Fibroblast of mammary gland (primary cell): ENCODE measurements at places on chromosomes 4 and X.

GRCh38 chr4:187577941-187578480 lies 417.6 kb upstream of the ZFP42 start:
- DNase-seq, result no peak

DNA sequence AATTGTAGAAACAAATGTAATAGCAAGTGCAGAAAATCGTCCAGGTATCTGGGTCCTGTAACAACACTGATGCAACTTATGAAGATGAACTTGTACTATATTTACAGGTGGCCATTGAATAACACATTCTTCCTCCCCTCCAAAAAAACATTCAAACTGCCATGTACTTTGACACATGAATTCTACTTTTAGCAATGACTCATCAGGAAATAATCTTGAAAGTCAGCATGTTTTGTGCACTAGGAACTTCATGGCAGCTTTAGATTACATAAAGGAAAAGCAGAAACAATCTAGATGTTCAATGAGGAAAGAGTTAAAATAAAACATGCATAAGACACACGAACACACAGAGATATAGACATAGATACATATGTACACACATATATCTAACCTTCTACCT lies 2.5 kb downstream of the PABPC1L2A start:
- no peak for DNase-seq

GRCh38 chrX:19879735-19880378 lies 7.5 kb downstream of the SH3KBP1 start:
- no peak for DNase-seq

DNA sequence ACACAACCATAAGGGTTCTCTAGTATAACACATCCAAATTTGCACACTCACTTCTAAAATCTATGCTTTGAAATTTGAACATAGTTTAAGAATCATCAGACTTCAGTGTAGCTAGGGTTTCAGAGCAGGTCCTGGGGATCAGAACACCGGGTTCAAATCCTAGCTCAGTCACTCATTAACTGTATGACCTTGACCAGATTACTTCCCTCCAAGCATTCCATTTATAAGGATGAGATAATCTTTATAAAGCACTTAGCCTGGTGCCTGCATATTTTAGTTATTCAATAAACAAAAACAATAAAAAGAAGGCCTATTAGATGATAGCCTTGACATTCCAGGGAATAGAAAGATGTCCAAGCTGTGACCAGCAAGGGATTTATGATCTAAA lies 4.8 kb upstream of the STBD1 start:
- no peak for DNase-seq

GRCh38 chrX:115713460-115713859 lies 152.5 kb downstream of the PLS3 start:
- DNase-seq, result no peak

DNA sequence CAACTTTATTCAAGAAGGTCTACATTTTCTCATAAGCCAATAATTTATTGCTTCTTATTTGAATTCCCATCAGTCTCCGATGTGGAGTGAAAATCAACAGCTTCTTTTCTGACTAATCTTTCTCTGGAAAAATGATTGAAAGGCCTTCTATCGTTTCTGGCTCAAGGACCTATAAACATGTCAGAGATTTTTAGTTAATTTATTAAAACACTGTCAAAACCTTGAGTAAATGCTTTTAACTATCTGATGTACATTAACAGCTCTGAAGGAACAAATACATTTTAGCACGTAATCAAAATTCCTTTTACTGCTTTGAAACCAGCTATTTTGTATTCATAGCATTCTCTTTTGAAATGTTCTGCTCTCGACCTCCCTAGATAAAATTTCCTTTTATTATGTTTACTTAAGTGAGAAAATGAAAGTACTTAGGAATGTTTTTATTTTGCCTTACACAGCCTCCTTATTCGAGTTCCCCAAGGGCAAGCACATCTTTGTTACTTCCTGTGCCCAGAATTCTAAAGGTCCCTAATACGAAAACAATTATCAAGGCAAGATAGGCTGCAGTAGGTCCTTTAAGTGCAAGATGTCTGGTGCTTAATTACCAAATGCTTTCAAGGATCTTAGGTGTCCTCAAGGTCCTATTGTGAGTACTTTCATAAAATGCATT lies 3.1 kb upstream of the ZFX start:
- DNase-seq, result no peak

GRCh38 chrX:113741744-113742143 lies 842.1 kb upstream of the HTR2C start:
- DNase-seq, result peak; percentile 50

GRCh38 chrX:3176439-3176820 lies 135.2 kb downstream of the ARSF start:
- peak; percentile 76 for DNase-seq

- DNase-seq, result no peak
These were observed 36.9 kb downstream of the NR3C2 start for GRCh38 chr4:148405161-148405893.

GRCh38 chr4:82560853-82561785 lies 669 bp downstream of the TMEM150C start:
- DNase-seq, result no peak

GRCh38 chr4:40564815-40565483 lies 64.7 kb downstream of the RBM47 start:
- DNase-seq, result no peak

- DNase-seq, result no peak
These were observed 25.3 kb downstream of the HOPX start for GRCh38 chr4:56655627-56656345.

DNA sequence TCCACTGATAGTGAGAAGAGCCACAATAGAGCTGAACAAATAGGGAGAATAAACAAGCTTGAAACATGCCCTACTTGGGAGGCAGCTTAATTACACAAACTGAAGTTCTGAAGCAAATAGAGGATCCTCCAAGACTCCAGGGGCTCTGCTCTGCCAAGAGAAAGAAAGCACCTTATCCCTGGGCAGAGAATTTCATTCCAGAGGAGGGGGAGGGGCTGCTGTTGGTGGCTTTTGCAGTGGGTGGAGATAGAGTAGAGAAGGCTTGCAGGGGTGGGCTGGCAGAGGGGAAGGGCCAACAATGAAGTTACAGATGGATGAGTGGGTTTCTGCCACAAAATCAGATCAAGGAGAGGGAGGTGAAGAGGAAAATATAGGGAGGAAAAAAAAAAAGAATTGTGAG lies 1.0 kb upstream of the LPAR4 start:
- no peak for DNase-seq

- DNase-seq, result no peak
These were observed 133.4 kb upstream of the NR3C2 start for GRCh38 chr4:148575577-148575976.

DNA sequence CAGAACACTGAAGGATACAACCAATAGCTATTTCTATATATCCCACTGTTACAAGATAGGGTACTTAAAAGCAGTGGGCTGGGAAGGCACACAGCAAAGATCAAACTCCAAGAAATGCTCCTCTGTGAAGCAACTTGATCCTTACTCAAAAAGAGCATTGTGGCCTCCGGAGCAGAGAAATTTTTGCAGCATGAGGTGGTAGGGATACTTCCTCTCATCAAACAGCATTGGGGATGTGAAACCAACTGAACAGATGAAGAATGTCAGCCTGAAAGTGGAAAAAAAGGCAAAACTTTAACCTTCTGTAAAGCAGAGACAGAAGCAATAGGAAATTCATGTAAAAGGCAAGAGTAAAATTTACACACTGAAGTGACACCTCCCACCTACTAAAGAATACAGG lies 92.2 kb downstream of the HUWE1 start:
- peak; percentile 10 for DNase-seq

DNA sequence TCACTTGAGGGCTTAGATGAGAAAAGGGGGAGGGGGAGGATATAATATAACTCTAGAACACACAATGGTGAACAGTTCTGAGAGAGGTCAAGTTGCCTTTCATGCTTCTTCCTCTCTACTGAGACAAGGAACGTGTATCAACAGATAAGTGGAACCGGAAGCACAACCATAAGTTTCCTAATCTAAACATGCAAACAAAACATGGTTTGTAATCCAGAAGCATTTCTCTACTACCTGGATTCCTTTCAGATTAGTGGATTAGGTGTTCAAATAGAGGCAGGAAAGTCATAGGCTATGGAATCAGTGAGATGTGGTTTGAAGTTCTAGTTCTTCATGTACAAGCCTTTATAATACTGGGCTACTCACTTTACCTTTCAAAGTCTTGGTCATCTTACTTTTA lies 460.6 kb downstream of the IDS start:
- DNase-seq, result no peak

GRCh38 chr4:67051000-67051789 lies 494.1 kb downstream of the CENPC start:
- DNase-seq, result no peak
